ENCODE measurements at places on chromosomes 4 and X.

DNA sequence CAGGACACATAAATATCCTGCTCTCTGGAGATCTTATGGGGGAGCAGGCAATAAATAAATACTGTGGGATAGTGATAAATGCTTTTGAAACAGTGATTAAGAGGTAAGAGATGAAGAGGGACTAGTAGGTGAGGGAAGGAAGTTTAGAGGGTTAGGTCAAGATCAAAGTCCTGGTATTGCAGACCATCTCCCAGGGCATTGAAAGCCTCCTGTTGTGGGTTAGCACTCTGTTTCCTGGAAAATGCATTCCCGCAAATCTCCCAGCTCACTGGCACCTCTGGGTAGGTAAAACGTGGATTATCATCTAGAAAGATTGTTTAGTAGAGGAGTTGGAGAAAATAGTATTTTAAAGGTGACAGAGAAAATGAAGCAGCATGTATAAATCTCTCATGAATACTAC, 2.2 kb downstream of the SNX25 start:
- no peak for DNase-seq

GRCh38 chrX:84186603-84187532, 1.1 kb downstream of the RPS6KA6 start:
- DNase-seq, result no peak

DNA sequence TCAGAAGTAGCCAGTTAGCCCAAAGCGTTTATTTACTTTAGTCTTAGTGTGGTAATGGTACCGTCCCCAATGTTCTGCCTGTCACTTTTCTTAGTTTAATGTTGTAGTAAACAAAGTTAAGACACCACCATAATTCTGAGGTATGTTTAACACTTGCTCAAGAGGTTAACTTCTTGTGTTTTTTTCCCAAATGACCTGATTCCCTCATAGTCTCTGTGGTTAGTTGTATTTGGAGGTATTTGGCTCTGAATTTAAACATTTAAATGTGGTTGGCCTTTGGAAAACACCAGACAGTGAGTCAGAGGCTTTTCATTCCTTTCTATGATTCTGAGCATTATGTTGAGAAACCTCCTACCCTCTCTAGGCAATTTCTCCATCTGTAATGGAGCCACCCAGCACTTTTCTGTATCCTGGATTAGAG, 47.9 kb downstream of the CXCL1 start:
- DNase-seq, result no peak

DNA sequence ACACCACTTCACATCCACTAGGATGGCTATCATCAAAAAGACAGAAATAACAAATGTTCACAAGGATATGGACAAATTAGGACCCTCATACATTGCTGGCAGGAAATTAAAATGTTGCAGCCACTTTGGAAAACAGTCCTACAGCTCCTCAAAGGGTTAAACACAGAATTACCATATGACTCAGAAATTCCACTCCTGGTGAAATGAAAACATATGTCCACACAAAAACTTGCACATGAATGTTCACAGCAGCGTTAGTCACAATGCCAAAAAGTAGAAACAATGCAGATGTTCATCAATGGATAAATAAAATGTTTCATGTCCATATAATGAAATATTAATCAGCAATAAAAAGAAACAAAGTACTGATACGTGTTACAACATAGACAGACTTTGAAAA, 15.1 kb downstream of the S100G start:
- no peak for DNase-seq

- no peak for DNase-seq
Measured at GRCh38 chr4:70496231-70496630, 22.1 kb upstream of the AMTN start.
